ENCODE measurements at places on chromosomes 7 and 10.

GRCh38 chr7:80821771-80822319 is 97.0 kb downstream of the SEMA3C start:
- DNase-seq, result no peak

GRCh38 chr7:94109556-94109955 is 105.4 kb upstream of the BET1 start:
- DNase-seq, result no peak

GRCh38 chr7:3119963-3120362 is 76.3 kb upstream of the CARD11 start:
- no peak for DNase-seq

DNA sequence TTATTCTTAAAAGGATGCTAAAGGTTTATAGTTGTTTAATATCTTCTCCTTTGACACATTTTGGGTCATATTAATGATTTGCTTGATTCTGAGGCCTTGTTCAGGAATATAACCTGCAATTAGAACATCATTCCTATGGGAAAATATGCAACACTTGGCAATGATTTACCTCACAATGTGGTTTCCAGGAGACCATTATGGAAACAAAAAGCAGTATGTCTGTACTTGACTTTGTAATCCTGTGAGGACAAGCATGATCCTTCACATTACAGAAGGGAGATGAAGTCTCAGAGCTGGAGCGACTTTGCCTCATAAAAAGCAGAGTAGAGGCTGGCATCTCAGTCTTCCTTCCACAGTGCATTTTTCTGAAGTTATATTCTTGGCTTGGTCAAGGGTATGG is 57.0 kb upstream of the CDCA7L start:
- no peak for DNase-seq

- peak; percentile 92 for DNase-seq
These were observed 96.4 kb downstream of the CCSER2 start for GRCh38 chr10:84424731-84425167.

DNA sequence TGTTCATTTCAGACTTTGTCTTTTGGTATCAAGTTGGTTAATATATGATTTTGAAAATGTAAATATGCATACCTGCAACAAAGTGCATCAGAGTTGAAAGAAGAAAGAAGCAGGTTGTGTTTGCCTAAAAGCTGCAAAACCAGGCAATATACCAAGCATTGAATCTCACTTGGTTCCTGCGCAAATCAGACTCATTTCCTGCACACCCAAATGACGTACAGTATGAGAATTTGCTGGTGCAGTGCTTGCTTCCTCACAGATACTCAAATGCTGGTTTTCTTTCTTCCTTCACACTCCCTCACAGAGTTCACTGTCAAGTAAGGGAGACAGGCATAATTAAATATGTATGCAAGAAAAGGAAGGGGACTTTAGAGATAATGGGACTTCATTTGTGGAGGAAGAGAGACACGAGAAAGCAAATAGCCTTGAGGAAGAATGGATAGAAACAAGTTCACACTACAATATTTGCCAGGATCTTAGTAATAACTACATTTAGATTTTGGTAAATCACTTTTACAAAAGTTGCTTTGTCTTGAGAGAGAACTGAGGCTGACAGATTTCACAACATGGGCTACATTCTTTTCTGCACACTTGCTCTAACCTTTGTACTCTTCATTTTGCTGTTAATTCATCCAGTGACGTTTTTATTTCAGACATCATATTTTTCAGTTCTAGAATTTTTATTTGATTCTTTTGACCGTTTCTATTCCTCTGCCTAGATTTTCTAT is 56.9 kb upstream of the AOAH start:
- DNase-seq, result no peak

GRCh38 chr10:97215619-97216260 is 30.0 kb upstream of the SLIT1 start:
- DNase-seq, result no peak

DNA sequence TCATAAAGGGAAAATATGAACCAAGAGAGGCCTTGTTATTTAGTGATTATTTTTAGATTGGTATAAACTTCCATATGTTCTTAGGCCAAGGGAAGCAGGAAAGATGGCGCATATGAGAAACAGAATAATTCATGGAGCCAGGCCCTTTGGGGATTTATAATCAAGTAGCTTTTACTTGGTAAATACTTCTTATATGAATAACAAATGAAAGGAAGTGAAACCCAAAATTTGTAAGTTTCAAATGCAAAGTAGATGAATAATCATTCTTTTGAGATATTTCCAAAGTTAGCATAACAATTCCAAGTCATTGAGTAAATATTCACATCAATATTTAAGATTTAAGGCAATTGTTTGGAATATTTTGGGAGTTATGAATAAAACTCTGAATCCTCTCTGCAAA is 13.9 kb upstream of the OPTN start:
- DNase-seq, result no peak

- DNase-seq, result no peak
These were observed 206.6 kb downstream of the SKAP2 start for GRCh38 chr7:26657686-26658388.

GRCh38 chr7:139329119-139329518 is 12.0 kb upstream of the FMC1 start:
- no peak for DNase-seq

DNA sequence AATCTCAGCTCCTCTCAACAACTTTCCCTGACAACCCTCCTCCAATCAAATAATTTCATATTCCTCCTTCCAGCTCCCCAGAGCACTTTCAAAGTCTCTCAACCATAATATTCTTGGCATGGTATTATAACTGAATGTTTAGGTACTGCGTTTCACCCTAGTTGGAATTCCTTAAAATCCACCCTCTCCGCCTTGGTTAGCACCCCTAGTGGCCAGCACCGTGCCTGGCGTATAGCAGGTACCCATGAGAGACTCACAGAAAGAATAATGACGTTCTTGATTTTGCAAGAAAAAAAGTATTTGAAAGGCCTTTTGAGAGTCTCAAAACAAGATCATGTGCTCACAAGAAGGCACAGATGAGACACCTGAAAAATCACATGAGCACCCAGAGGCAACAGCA is 50.9 kb downstream of the GLI3 start:
- no peak for DNase-seq

DNA sequence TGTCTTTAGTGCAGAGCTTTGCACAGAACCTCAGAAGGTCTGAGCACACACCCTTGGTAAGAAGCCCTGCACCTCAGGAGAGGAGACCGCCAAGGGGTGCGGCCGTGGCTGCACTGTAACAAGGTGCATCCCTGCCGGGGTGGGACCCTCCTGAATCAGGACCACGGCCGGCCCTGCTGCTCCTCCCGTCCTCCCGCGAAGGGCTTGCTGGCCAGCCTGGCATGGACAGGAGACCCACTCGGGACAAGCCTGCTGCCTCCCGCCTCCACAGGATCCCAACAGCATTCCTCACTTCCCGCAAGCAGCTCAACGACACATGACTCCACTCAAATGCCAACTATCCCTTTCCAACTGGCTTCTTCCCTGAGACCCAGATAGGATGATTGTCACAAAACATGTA is 12.8 kb downstream of the WDR86 start:
- no peak for DNase-seq

- DNase-seq, result no peak
These were observed 17.1 kb upstream of the VPS37D start for GRCh38 chr7:73650524-73650923.

DNA sequence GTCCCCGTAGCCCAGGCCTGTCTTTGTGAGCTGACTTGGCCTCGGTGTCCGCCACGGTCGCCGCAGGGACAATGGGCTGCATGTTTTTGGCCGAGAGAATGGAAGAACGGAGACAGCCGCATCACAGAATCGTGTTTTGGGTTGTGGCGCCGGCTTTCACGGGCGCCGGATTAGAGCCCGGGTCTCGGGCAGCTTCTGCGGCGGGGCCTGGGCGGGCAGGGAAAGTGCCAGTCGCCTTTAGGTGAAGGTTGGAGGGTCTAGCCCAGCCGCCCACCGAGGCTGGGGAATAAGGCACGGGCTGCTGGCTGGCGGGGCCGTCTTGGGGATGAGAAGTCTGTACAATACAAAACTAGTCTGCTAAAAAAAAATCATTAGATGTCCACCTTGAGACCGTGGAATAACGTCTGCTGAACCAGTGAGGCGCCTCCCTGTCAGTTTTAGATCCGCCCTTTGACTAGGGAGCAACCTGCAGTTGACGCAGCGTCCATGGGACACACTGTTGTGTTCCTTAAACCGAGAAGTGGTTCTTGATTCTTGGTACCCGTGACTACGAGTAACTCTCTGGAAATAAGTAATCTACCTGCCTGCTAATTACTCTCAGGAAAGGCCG is 577 bp downstream of the DNAJB9 start:
- peak; percentile 57 for DNase-seq

- DNase-seq, result peak; percentile 75
These were observed 1.9 kb downstream of the SKIDA1 start for GRCh38 chr10:21523557-21524008.

DNA sequence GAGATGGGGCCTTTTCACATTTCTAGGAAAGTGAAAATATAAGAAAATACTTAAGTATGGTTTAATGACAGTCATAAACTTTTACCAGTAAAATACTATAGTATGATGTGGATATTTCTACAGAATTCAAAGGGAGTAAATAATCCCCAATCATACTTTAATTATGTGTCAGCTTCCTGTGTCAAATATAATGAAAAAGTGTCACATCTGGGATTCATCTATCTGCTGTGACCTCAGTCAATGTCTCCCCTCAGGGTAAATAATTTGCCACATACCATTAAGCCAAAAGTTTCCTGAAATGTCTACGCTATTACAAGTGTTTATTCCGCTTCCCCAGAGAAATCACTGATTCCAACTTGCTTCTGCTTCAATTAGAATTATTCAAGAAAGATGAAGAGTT is 110.5 kb downstream of the ITGA8 start:
- DNase-seq, result no peak

DNA sequence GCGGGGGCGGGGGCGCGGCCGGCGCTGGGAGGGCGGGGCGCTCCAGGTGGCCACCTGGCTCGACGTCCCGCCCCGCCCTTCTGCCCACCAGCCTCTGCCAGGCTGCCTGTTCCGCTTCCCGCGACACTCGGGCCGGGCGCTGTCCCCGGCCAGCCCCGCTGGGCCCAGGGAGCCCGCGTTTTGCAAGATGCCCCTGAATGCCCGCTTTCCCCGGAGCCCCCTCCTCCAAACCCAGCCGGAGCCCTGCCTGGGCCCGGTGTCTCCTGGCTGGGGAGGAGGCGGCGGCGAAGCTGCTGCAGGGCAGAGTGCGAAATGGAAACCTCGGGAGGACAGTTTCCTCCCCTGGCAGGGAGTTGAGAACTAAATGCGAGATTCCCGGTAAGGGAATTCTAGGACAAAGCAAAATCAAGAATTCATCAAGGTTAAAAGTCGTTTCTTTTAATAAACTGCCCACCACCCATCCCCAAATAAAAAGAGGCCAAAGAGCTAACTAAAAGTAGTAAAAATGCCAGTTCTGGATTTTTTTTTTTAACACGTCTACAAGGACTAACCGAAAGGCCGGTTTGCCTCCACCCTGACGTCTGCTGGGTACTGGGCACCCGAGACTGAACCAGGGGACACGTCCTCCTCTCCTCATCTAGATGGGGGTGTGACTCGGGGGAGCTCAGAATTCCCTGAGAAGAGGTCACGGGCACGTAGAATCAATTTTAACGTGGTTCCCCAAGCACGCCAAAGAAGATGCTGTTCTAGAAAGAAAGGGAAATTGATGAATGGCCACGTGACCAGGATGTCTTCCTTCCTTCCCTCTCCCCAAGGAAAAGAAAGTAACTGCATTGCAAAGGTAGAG is 200.4 kb upstream of the NFE2L3 start:
- DNase-seq, result no peak

- no peak for DNase-seq
These were observed 9.6 kb downstream of the PRF1 start for GRCh38 chr10:70592746-70593512.

- no peak for DNase-seq
These were observed 27.7 kb upstream of the PDCD4 start for GRCh38 chr10:110843796-110844616.

DNA sequence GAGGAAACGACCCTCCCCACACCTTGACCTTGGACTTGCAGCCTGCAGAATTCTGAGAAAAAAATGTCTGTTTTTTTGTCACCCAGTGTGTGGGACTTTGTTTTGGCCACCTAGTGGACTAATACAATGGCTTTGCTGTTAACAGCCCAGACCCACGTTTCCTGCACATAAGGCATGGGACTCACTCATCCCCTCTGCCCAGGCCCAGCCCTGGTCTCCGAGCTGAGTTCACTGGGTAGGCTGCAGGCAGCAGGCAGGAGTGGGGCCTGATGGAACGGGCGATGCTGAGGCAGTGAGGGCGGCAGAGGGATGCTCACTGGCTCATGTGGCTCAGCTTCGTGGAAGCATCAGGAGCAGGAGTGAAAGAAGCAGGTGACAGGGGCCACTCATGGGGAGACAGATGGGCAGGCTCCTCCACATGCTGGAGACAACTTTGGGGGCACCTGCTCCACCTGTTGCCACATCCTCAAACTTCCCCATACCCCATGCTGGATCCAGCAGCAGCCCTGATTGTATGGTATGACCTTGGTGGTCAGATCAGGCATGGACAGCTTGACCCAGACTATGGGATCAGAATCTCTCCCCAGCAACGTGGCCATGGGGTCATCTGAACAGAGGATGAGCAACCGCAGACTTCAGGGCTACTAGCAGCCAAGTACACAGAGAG is 65.8 kb upstream of the ANTXRL start:
- peak; percentile 10 for DNase-seq

DNA sequence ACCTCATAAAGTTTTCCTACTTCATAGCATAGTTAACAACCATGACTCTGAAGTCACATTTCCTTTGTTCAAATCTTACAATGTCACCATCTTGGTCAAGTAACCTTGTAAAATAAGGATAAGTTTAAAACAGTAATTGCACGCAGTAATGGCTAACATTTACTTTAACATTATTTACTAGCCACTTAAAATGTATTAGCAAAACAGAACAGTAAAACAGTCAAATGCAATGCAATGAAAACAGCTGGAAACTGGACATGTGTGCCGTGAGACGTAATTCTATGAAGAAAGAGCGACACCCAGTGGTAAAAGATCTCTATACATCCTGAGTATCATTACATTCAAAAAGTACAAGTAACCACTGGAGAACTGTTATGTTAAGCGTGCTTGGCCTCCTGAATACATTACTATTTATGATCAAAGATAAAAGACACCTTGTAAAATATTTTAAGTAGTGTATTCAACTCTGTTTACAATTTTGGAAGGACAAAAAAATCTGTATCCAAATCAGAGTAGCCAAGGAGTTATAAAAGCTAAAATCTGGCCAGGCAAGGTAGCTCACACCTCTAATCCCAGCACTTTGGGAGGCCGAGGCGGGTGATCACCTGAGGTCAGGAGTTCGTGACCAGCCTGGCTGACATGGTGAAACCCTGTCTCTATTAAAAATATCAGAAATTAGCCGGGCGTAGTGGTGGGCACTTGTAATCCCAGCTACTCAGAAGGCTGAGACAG is 27.2 kb downstream of the ATE1 start:
- DNase-seq, result no peak

DNA sequence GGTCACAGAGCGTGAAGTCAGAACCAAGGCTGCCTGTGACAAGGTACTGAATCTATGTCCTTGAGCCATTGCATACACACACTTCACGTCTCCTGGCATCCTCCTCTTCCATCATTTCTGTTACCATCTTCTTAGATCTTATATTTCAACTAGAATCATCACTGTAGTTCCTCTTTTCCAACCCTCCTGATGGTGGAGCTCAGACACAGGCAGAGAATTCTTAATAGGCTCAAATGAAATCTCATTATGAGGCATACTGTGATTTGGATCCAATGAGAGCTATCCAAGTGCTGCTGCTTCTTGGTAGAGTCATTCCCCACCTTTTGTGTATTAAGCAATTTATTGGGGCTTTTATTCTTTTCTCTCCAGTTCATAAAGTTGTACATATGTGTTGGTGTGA is 113.2 kb downstream of the CALCR start:
- no peak for DNase-seq

All from femur (tissue), 1 donor.